Stimulated activated CD8-positive, alpha-beta memory T cell treated with anti-CD3 and anti-CD28 coated beads, Interleukin-4, amount 100 ng/mL, for 1 hour (primary cell): ENCODE measurements at places on chromosomes 16 and 17.

DNA sequence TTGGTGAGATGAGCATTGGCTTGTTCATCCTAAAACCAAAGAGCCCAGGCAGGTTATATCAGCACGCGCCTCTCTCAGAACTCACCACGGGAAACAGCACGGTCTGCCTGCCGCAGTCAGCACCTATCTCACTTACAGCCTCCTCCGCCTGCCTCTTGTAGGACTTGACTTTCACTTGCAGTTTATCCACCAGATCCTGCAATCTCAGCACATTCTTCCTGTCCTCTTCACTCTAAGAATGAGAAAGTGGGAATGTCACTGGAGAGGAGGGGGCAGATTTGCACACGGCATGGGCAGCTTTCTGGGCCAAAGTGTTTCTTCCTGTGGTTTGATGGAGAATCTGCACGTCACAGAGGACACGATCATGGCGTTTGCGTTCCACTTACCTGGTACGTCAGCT is 27.4 kb downstream of the MYH3 start:
- no peak for DNase-seq

GRCh38 chr16:12601290-12601900 is 202.3 kb downstream of the CPPED1 start:
- DNase-seq: no peak

- DNase-seq: no peak
Measured at GRCh38 chr16:78599271-78599670, 499.8 kb downstream of the WWOX start.

GRCh38 chr16:83136419-83136818 is 509.6 kb downstream of the CDH13 start:
- DNase-seq: no peak

- DNase-seq: no peak
Measured at GRCh38 chr17:69734656-69735055, 320.2 kb downstream of the MAP2K6 start.

- no peak for DNase-seq
Measured at GRCh38 chr16:50096791-50097190, 31.0 kb downstream of the HEATR3 start.

DNA sequence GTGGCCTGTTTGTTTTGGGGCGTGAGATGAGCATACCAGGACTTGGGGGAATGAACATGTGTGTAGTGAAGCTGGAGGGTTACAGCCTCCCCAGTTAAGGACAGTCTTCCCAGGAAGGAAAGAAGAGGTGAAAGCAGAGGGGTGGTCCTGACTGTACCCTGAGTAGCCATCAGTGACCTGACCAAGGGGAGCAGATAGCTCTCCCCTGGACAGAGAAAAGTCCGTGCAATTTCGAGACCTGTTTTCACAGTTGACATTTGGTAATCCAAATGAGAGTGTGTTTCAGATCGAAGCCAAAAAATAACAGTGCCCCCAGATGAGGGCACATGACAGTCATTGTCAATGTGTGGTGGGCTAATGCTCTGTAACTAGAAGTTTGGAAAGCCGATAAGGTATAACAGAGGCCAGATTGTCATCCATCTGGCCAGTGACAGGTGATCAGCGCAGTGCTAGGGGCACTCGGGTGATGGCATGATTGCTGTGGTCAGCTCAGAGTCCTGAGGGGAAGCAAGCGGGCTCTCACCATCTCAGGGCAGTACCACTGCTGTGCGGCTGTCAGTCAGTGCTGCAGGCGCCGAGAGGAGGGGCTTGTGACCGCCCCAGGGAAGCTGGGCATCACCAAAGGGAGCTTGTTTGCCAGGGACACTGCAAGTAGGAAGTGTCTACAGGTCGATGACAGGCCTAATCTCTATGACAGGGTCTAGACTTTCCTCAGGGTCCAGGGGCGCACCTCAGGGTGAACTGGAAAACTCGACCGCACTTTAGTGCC is 1.1 kb upstream of the NME2 start:
- no peak for DNase-seq

DNA sequence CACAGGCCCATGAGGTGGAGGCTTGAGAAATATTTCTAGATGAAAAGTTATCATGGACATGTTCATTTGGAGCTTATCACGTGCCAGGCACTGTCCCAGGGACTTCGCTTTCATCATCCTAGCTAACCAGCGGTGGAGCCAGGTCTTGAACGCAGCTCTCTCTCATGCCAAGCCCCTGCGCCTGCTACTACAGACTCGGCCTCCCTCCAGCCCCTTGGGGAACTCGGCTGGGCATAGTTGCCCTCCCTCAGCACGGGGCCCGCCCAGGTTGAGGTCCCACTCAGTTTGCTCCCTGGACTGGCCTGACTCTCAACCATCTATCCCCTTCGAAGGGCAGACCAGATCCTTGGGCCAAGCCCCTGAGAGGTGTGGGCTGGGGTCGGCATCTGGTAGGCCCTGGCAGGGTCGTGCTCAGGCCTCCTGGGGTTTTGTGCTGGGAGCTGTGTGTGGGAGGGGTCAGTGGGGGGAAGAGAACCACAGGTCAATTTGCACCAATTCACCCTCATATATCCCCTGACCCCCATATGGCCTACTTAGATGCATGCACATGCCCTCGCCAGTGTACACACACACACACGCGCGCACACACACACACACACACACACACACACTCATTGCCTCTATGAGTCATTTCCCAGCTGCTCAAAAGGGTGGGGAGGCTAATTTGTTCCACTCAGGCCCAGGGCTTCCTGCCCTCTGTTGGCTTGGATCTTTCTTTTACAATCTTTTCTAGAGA is 12.1 kb upstream of the SCN4A start:
- DNase-seq: no peak
